ENCODE measurements at places on chromosomes 1 and 21.

GRCh38 chr1:204878621-204879234 is 8.1 kb downstream of the NFASC start:
- DNase-seq = no peak

DNA sequence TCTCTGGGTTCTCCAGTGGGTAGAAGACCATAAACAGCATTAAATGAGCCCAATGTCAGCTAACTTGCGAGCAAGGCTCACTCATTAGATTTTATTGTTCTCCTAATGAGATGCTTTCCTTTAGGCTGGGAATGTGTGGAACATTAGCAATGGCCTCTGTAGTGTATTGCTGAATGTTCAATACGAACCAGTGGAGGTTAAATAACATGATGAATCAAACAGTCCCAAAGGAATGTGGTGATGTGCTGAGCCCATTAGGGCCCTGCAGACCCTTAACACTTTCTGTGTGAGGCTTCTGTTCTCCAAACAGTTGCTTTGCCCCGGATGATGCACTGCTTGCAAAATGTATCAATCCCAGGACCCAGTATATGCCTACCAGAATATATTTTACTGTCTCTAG is 225.5 kb downstream of the ATG4C start:
- no peak for DNase-seq

DNA sequence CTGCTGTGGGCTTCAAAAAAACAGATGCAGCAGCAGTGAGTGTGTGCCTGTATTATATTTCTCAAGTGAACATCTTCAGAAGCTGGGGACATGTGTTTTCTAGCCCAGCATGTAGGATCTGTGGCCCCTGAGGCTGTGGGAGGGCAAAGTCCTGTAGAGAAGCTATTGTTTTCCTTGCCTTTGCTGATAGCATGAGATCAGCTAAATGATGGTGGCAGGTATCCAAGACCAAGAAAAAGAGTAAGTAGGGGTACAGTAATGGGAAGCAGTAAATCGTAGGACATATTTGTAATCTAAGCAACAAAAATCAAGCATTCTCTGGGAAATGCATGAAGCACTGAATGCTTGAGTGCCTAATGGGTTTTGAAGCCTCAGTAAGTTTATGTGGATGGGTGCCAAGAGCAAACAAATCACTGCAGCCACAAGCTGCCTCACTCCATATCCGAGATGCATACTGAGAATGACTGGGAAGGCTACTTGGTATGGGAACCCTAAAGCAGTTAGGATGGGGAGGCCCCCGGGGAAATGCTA is 98.3 kb downstream of the CD58 start:
- peak; percentile 90 for DNase-seq

GRCh38 chr1:166971252-166971651 is 4.1 kb downstream of the ILDR2 start:
- DNase-seq = no peak

DNA sequence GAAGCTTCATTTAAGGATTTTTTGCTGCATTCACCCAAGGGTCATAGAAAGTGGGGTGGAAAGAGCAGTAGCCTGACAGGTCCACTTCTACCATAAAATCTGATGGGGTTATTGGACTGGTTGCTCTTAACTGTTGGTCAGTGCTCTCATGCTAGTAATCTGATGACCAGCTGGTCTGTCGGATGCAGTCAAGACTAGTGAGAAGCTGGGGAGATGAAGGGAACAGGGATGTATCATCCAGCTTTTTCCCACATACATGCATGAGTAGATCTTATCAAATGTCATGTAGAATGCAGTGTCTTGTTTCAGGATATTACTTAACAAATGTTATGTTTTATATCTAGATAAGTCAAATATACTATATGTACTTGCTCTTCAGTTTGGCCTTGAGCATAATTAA is 11.1 kb downstream of the ATP1B1 start:
- no peak for DNase-seq

DNA sequence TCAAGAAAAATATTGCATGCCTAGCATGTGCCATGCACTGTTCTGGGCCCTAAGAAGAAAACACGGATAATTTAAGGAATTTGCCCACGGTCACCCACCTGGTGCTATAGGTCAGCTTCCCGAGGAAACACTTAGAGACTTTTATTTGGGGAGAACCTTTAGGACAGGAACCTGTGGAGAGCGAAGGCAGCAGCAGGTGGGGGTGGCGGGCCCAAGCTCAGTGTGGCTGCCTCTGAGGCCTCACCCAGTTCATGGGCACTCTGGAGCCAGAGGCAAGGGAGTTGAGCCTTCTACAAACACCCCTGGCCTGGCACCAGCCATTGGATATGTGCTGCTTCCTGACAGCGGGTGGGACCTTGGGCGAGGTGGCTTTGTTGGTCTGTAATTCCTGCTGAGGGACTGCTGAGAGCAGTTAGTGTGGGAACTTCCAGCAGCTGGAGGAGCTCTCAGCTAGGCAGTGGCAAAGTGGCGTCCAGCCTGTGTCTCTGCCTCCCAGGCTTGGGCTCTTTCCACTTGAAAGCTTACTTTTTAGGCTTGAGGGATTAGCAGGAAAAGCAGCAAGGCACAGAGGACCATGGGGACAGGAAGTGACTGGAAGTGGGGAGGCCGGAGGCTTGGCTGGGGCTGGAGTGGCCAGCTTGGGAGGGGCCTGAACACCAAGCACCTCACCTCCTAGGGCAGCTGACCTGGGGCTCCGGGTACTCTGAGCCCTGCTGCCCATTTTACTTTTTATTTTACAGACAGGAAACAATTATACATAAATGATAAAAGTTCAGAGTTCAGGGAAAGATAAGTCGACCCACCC is 19.1 kb downstream of the MRPL37 start:
- no peak for DNase-seq

- peak; percentile 59 for DNase-seq
Measured at GRCh38 chr1:202144402-202145067, at the start of gene ARL8A. Gene ARL8A, minus strand, starts transcription at chr1:202144737. Its CDS starts 165 bp downstream, at chr1:202144572.

GRCh38 chr1:183443011-183443410 is 24.8 kb upstream of the NMNAT2 start:
- no peak for DNase-seq

GRCh38 chr21:17671733-17672132 is 59.0 kb upstream of the BTG3 start:
- DNase-seq = no peak

DNA sequence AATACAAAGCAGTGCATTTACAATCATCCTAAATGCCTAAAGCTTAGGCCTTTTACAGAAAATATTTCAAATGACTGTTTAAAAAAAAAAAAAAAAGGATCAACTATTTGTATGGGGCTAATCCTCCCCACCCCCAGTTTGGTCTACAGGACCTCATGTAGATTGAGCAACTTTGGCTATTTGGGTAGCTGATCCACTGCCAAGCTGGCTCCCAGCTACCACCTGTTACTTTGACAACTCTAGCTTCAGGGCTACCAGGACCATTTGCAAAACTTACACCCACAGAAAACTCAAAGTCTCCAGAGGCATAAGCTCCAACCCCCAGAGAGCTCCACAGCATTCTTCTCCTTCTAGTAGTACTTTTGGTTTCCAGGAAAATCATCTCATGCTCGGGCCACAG is 29.4 kb downstream of the JAK1 start:
- no peak for DNase-seq

DNA sequence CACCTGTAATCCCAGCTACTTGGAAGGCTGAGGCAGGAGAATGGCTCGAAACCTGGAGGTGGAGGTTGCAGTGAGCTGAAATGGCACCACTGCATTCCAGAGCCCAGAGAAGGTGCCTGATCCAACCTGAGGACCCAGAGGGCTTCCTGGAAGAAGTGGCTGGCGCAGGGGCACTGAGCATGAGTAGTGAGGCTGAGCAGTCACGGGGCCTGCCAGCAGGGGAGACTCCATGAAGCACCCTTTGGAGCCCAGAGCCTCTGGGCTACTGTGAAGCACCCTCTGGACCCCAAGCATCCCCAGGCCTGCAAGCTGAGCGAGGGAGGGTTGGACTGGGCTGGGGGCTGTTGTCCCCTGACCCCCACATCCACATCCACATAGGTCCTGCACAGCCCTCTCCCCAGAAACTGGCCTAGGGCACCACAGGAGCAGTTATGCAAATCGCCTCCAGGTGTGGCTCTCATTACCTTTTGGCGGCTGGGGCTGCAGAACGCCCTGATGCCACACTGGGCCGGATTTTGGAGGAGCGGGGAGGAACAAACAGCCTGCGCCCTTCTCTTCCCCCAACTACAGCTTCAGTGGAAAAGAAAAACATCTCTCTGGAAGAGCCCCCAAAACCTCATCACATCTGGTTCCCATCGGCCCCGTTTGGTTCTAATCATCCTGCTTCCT is 78.2 kb upstream of the TARDBP start:
- no peak for DNase-seq
